ENCODE measurements at places on chromosomes 16 and 17. TPM values are rescaled to one million over a fixed set of nuclear protein-coding genes. Genes with fewer than 3 reads are reported as not detected.

GRCh38 chr16:51872524-51872923 lies 674.4 kb downstream of the TOX3 start:
- DNase-seq: no peak

GRCh38 chr16:22428654-22429053 lies 54.2 kb upstream of the CDR2 start:
- DNase-seq: no peak

GRCh38 chr16:86928523-86929011 lies 350.2 kb downstream of the FOXL1 start:
- DNase-seq: no peak

RHBDL3 gene
- 0.26 TPM for total RNA-seq

- no peak for DNase-seq
These were observed 223.8 kb downstream of the SOX9 start for GRCh38 chr17:72344613-72345012.

- no peak for DNase-seq
These were observed 52.7 kb upstream of the NOG start for GRCh38 chr17:56540836-56541235.

DNA sequence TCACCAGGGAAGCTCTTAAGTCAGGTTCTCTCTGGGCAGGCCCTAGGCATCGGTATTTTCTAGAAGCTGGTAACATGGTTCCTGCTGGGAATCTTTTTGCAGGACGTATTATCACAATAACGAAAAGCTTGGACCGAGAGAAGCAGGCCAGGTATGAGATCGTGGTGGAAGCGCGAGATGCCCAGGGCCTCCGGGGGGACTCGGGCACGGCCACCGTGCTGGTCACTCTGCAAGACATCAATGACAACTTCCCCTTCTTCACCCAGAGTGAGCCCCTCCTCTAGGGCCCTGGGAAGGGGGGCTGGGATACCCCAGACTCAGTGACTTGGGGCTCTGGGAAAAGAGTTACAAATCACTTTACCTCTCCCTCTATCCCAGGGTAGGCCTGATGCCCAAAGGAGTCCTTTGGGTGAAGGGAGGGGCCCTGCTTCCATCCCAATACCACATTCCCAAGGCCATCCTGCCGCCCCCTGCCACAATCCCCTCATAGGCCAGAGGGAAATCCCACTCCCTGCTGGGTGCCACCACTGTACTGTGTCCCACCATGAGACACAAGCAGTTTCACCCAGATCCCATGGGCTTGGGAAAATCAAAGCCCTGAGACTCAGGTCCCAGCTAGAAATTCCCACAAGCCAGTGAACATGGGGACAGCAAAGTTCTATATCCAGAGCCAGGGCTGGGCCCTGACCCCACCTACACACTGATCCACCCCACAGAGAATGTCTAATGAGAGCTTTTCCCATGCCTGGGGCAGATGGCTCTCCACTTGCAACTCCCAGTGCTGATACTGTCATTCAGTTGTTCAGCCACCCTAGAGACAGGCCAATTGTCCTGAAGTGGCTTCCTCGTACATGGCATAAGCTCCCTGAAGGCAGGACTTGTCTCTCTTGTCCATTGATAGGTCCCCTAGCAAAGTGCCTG lies 23.0 kb downstream of the CDH5 start:
- no peak for DNase-seq

ADAM11 gene
- total RNA-seq: 0.52 TPM

GRCh38 chr17:7614425-7615264 lies at the start of gene FXR2:
TSS of gene FXR2 (minus strand) at chr17:7614897. CDS start at chr17:7614532, 365 bp downstream.
- peak; percentile 99 for DNase-seq

DNA sequence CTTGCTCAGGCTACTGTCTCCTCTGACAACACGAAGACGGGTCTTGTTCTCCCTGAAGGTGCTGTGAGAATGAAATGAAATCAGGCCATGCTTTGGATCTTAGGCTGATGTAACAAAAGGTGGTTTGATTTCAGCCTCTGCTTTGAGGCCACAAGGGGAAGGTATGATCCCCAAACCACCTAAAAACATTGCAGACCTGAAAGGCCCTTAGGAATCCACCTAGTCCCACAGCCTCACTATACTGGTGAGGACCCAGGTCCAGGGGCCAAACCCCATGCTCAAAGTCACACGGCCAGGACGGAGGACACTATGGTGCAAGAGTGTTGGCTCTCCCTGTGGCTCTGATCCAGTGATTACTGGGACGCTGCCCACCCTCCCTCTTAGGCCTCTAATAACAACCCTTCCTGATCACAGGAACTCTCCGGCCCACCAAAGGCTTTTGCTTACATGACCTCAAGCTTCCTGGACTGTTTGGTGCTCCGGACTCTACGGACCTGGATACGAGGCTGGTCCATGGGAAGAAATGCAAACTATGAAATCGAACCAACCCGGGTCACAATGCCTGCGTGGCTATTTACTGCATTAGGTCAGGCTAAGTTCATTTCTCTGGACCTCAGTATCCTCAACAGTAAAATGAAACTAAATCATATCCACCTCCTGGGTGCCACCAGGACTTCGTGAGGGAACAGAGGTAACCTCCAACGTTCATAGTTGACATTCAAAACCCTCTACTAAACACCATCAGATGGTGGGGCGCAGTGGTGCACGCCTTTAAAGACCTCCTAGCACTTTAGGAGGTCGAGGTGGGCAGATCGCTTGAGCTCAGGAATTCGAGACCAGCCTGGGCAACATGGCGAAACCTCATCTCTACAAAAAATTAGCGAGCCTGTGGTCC lies 1.5 kb downstream of the TRIM25 start:
- no peak for DNase-seq

MMP25 gene
- 12.8 TPM for total RNA-seq

SLC4A1 gene
- not detected for total RNA-seq

ARL17B gene
- 16.3 TPM for total RNA-seq

TEX14 gene
- 0.13 TPM for total RNA-seq

DNA sequence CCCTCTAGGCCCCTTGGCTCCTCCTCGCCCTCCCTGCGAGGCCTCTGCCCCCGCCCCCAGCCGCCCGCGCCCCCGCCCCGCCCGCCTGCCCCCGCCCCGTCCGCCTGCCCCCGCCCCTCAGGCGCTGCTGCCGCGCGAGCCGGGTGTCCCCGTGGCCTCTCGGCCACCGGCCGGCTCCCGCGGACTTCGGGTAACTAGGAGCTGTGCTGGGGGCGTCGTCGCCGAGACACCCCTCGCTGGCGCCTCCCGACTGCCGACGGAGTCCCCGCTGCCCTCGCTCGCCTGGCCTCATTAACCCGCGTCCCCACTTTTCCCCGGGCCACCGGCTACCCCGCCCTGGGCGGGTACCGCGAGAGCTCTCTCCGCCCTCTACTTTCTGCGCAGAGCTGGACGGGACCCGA lies at the start of gene TLCD1:
Gene TLCD1 (minus strand): TSS at position 8 of the 401 bp plus-strand sequence. CDS start 136 bp downstream, outside the sequence.
- peak; percentile 73 for DNase-seq

POLDIP2 gene
- 110 TPM for total RNA-seq

FTO gene
- total RNA-seq: 63.0 TPM

DNA sequence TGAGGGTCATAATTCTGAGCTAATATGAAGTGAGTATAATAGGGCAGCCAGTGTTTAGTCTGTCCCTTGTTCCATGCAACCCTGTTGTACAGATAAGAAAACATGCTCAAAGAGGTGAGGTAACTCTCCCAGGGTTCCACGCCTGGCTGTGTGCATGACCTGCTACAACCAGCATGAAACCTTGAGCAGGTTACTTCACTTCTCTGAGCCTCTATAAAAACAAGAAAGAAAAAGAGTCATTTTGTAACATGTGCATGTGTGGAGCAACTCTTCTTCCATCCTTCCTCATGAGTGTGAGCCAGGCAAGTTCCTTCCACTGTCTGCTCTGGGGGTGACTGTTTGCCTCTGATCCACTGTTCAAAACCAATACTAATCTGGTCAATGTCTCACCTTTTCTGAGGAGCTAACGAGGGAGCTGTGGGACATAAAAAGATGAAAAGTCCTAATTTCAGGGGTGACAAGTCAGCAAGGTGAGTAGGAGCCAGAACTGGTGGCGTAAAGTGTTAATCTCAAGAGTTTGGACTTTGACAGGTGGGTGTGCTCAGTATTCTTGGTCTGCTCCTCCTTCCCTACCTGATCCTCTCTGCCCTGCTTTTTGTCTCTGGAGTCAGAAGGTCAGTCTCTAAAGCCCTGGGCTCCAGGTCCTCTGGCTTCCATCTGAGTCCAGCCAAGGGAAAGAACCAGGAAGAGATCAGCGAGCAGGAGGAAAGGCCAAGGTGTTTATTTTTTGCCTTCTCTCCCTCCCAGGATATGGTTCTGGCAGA lies 21.5 kb downstream of the GFOD2 start:
- DNase-seq: no peak

AIPL1 gene
- not detected for total RNA-seq

GRCh38 chr17:27747462-27748359 lies 52.6 kb downstream of the NOS2 start:
- no peak for DNase-seq

DNA sequence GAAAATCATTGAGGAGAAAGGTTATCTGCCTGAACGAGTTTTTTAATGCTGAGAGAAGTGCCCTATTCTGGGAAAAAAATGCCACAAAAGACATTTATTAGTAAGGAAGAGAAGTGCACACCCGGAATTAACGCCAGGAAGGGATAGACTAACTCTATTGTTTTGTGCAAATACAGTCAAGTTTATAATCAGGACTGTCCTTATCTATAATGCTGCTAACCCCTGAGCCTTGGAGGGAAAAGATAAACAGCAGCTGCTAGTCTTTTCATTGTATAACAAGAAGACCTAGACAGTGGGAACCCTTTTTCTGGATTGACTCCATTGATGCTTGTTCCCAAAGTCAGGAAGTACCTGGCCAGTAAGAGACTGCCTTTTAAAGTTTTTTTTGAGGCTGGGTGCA lies 26.5 kb downstream of the BCAS3 start:
- no peak for DNase-seq

LGALS9B gene
- total RNA-seq: not detected

DNA sequence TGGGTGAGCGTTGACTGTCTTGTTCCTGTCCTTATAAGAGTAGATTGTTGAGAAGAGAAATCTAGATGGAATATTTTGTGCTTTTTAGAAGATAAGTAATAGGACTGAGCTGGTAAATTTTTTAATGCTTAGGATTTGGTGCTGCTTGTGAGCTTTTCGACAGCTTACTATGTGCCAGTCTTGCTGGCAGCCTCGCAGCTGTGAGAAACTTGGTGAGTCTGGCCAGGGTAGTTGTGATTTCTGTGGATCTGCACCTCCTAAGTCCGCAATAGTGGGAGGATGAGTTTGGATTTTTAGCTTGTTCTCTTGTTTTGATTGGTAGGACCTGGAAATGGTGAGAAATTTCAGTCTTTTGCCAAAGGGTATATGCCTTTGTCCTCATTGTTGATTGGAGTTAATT lies 3.6 kb downstream of the SOCS7 start:
- no peak for DNase-seq

DNA sequence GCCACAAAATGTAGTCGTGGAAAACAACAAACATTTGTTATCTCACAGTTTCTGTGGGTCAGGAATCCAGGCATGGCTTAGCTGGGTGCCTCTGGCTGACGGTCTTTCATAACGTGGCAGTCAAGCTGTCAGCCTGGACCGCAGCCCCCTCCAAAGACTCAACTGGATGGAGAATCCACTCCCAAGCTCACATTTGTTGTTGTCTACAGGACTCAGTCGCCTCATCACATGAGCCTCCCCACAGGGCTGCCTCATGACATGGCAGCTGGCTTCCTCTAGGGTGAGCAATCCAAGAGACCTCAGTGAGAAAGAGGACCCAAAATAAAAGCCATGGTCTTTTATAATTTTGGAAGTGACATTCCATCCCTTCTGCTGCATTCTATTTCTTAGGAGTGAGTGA lies 34.7 kb upstream of the AKAP1 start:
- no peak for DNase-seq

DNA sequence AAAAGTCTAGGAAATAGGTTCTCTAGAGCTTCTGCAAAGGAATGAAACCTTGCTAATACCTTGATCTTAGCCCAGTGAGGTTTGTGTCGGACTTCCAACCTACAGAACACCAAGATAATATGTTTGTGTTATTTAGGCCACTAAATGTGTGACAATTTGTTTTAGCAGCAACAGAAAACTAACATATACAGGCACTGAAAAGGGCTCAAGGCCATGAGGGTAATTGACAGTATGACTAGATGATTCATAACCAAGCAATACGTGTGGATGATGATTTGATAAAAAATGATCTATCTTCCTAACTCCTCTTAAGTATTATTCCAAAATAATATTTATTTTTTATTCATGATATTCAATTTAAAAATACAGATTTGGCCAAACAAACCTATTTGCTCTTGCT lies 27.7 kb upstream of the MED13 start:
- no peak for DNase-seq

TEKT1 gene
- total RNA-seq: not detected

- DNase-seq: no peak
These were observed 201.3 kb downstream of the XYLT1 start for GRCh38 chr16:17269439-17269838.

GRCh38 chr17:74041869-74042640 lies 161.4 kb upstream of the RPL38 start:
- no peak for DNase-seq

GRCh38 chr16:22861580-22861979 lies 47.6 kb downstream of the HS3ST2 start:
- no peak for DNase-seq

DNA sequence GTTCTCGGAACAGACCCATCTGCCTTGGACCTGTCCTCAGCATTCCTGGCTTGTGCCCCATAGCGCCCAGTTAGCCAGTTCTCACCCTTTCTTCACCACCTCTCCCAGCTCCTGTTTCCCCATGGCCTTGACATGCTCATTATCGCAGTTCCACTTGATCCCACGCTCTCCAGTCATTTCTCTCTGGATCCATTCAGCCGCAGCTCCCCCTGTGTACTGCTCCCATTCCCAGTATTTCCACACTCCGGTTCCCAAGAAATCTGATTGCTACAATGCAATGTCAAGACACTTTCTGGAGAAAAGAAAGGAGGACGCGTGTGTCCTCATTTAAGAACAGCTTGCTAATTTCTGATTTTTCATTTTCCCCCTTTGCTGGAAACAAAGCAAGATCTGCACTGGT lies 55.4 kb downstream of the TMEM186 start:
- DNase-seq: no peak

DNA sequence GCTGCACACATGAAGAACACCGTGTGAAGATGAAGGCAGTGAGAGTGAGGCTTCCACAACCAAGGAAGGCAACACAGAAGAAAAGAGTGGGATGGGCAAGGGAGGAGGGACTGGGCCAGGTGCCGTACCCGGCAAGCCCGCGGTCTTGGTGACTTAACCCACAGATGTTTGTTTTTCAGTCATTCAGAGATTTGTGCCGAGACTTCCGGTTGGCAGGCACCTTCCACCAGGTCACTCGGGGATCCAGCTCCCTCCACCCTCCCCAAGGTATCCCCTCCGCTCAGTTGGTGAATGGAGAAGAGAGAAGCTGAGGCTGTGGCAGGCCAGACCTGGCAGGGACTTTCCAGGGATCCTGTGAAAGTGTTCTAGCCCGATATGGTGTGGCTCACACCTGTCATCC lies 4.9 kb upstream of the KREMEN2 start:
- DNase-seq: no peak

DNA sequence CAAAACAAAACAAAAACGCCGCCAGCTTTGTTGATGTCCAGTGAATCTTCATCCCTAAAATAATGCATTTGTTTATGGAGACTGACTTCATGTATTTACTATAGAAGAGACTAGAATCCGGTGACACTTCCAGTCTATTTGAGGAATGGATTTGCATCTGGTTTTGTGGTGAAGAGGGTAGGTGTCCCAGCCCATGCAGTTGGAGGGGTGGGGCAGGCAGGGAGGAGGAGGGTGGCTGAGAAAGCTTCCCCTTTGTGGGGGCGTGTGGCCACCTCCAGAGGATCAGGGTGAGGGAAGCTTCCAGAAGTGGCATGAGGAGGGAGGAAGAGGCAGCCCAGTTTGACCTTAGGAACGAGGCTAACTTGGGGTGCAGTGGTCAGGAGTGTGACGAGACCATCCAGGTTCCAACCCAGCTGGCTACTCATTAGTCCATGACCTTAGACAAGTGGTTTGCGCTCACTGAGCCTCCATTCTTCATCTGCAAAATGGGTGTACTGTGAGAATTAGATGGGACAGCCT lies 69.5 kb downstream of the CMIP start:
- no peak for DNase-seq

Data from activated T-helper 1 cell treated with anti-CD3 and anti-CD28 coated beads, Interleukin-12 subunit alpha, Interleukin-12 subunit beta, Interleukin-2, Interleukin-4 antibody, amounts not matched to agents 30 ng/mL and 10 ng/mL and 1 ng/mL, durations not matched to agents 14 hours and 24 hours and 36 hours (primary cell).